ENCODE measurements at places on chromosomes 1 and 21. TPM values are rescaled to one million over a fixed set of nuclear protein-coding genes. Genes with fewer than 3 reads are reported as not detected.

Gene OR2T35
- not detected for total RNA-seq

Gene FCRL1
- not detected for total RNA-seq

Gene CENPS
- 29.3 TPM for total RNA-seq

Gene CNKSR1
- total RNA-seq: 0.33 TPM

Gene PLPPR5
- not detected for total RNA-seq

Gene ATPAF1
- 33.1 TPM for total RNA-seq

Gene VAV3
- 1.5 TPM for total RNA-seq

Gene MGST3
- 213 TPM for total RNA-seq

Gene DAB1
- total RNA-seq: not detected

All from A549 treated with CORT108297 at 1 μM for 4 hours (cell line).